Cardiac fibroblast (primary cell): ENCODE measurements at places on chromosomes 5 and 9.

DNA sequence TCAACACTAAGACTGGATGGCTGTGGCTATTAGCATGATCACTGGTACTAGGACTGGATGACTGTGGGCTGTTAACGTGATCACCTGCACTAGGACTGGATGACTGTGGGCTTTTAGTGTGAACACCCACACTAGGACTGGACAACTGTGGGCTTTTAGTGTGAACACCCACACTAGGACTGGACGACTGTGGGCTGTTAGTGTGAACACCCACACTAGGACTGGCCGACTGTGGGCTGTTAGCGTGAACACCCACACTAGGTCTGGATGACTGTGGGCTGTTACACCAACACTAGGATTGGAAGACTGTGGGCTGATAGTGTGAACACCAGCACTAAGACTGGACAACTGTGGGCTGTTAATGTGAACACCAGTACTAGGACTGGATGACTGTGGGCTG, 329.2 kb downstream of the OSTF1 start:
- no peak for DNase-seq

GRCh38 chr9:107759009-107759822, 269.6 kb upstream of the KLF4 start:
- DNase-seq: no peak

GRCh38 chr9:81671880-81672280, 17.5 kb downstream of the TLE1 start:
- peak; percentile 49 for DNase-seq

- peak; percentile 95 for DNase-seq
These were observed 18.7 kb upstream of the PTPDC1 start for GRCh38 chr9:94065535-94065961.

DNA sequence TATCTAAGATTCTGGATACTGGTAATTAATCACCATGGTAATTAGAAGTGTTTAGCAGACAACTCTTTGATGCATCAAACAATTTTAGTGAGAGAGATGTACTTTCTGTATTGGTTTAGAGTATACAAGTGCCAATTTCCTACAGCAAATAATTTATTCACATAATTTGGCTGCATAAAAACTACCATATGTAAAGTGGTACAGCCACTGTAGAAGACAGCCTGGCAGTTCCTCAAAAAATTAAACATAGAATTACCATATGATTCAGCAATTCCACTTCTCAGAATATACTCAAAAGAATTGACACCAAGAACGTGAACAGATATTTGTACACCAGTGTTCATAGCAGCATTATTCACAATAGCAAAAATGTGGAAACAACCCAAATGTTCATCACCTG, 36.2 kb downstream of the PHAX start:
- no peak for DNase-seq

DNA sequence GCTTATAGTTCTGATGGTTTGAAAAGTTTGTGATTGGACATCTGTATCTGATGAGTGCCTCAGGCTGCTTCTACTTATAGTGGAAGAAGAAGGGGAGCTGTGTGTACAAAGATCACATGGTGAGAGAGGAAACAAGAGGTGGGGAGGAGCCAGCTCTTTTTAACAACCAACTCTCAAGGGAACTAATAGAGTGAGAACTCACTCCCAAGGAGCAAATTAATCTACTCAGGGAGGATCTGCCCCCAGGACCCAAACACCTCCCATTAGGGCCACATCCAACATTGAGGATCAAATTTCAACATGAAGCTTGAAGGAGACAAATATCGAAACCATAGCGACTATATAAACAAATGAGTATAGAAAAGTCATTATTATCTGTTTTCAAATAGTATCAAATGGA, 64.7 kb upstream of the PRLR start:
- DNase-seq: no peak

- peak; percentile 82 for DNase-seq
These were observed 32.2 kb upstream of the ANGPTL2 start for GRCh38 chr9:127154390-127155191.

DNA sequence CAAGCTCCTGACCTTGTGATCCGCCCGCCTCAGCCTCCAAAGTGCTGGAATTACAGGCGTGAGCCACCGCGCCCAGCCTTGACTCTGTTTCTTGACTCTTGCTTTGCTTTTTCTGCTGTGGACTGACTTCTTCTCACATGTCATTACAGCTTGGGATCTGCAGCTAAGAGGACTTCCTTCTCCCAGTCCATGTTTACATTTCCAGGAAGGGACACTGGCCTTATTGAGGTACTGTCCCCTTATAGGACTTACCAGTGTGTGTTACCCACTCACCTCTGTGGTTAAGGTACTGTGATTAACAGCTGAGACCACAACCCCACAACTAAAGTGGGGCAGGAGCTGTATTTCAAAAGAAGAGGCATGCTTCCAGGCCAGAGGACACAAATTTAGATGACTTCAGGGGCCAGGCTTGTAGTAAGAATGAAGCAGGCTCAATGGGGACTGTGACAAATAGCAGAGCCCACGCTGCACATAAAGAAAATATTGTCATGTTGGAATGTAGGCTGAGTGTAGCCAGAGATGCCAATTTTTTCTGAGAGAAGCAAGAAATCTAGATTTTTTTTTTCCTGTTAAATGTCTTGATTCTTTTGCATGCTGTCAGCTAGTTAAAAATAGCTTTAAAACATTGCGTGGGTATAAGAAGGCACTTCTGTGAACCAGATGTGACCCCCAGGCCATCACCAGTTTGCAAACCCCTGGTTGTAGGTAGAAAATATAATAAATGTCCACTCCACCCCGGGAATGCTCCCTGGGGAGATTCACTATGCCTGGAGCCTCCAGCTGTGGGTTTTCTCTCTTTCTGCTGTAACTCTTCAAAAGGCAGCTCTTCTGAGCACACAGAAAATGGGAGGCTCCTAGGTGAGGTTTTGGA, 75.0 kb downstream of the PTPDC1 start:
- no peak for DNase-seq

DNA sequence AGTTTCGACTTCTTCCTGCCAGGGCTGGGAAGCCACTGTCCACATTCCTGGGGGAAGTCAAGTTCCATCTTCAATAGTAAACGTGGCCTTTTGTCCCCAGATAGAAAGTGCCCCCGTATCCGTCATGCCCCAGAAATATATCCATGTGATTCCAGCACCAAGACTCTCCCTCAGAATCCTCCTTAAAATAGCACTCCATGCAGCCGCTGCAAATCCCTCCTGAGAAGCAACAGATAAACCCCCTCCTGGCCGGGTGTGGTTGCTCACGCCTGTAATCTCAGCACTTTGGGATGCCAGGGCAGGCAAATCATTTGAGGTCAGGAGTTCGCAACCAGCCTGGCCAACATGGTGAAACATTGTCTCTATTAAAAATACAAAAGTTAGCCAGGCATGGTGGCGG, 126.1 kb downstream of the OLFM1 start:
- DNase-seq: no peak

DNA sequence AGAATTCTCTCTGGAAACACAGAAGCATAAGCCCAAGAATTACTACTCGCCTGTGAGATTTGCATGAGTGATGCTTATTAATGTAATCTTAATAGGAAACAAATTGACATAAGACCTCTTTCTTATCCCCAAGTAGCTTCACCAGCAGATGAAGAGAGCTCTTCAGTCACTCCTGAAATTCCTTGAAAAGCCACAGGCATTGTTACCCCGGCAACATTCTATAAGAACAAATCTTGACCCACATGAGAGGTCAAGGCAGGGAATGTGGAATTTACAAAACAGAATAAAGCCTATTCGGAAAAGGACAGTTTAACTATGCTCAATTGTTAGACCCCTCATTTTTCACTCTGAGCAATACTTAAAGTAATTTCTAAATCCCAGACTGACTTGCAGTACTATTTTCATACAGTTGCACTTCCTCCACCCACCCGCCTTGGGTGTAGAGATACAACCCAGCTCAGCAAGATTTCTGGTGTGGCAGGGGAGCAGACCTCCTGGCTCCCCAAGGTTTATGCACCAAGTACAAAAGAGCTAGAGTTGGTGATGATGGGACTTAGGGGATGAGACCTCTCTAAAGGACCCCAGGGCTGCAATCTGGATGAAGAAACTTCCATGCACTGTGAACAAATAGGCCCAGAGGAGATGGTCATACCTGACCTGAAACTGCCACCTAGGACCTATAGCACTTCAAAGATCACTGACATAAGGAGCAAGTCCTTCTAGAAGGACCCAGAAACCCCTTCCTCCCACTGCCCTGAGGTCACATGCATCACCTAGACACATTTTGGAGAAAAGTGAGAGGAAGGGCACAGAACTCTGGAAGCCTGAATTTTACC, 242.1 kb downstream of the ZNF608 start:
- peak; percentile 25 for DNase-seq

GRCh38 chr9:78351816-78352215, 54.9 kb downstream of the PSAT1 start:
- DNase-seq: no peak

DNA sequence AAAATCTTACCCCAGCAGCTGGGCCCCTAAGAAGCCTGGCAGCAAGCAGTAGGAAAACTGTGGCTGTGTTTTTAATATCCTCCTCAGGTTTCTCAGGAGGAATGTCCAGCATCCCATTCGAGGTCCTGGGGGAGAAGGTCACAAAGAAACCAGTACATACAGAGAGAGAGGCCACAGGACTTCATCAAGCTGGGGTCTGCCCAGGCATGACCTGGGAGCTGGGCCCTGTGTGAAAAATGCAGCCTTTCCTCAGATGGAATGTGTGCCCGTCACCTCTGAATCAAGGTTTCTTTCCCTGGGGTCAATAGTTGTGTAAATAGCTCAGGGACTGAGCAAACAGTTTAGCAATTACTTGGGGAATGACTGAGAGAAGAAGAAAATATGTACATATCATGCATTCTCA, 33.9 kb upstream of the RAD23B start:
- DNase-seq: no peak

- DNase-seq: peak; percentile 33
These were observed 34.5 kb downstream of the KCTD16 start for GRCh38 chr5:144205141-144205551.
